Activated naive CD4-positive, alpha-beta T cell (primary cell): ENCODE measurements at places on chromosomes 2 and 18.

GRCh38 chr18:29436459-29436858, 1259.5 kb upstream of the CDH2 start:
- DNase-seq: no peak

DNA sequence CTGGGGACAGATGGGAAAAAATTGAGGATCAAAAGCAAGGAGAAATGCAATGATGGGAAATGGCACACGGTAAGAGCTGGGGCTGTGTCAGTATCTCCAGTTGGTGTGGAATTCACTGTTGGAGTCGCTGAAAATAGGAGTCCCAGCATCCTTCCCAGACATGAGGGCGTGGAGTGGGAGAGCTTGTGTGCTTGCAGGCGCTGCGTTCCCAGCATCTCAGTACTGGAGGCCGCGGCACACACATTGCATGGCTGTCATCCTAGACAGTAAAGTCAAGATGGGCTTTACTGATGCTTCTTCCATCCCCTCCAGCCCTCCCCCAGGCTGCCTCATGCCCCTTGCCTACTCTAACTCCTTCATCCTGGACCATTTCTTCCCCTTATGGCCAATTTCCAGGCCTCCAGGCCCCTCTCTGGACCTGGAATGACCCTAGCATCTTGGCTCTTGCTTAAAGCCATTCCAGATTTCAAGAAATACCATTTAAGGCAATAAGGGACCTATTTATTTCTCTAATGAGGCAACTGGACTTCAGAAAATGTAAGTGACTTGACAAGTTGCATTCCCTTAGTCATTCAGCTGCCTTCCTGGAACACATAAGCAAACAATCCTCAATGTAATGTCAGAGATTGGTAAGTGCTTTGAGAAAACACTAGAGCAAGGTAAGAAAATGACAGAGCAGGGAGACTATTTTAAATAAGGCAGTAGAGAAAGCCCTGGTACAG, 70.5 kb upstream of the TTC39C start:
- DNase-seq: no peak

GRCh38 chr2:207283356-207283755, 117.6 kb upstream of the KLF7 start:
- DNase-seq: no peak

DNA sequence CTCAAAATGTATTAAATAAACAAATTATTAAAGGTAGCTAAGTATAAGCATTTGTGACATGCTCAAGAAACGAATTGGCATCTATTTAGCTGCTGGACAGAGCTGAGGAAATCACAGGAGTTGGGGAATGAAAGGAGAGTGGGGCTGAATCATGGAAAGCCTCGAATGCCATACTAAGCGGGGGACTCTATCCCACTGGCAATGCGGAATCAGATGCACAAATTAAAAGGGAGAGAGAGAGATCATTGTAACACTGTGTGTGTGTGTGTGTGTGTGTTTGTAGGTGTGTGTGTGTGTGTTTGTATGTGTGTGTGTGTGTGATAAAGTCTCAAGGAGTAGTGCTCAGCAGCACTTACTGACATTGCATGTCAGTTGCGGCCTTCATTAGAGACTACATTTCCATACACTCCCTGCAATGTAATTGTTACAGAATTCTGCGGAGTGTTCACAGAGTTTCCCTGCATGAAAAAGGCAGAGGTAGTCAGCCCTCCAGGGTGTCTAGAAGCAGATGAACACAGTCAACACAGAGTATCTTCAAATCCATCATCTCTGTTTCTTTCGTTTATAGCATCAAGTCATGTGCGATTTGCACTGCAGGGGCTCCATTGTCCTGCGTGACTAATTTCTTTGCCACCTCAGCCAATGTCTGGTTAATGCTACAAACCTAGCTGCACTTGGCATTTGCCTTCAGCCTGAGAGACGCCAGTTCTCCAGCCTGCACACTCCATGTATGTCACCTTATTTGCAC, 111.7 kb upstream of the CYRIA start:
- no peak for DNase-seq

- no peak for DNase-seq
These were observed 131.8 kb downstream of the CSRNP3 start for GRCh38 chr2:165601065-165601830.

DNA sequence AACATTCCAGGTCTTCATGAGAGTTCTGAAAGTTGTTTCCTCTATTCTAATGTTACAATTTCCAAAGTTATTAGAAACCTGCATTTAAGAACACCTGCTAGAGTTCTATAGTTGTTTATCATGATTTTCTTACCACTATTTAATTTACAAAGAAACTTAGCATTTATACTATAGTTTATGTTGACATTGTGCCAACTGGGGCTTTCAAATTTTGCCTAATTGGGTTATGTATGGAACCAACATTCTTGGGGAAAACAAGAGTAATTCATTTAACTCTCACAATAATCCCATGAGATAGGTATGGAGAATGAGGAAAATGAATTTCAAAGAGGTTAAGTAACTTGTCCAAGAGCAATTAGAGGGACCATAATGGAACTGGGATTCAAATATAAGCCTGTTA, 28.8 kb upstream of the ADCYAP1 start:
- DNase-seq: no peak

GRCh38 chr2:40690036-40690435, 238.1 kb upstream of the SLC8A1 start:
- DNase-seq: no peak

DNA sequence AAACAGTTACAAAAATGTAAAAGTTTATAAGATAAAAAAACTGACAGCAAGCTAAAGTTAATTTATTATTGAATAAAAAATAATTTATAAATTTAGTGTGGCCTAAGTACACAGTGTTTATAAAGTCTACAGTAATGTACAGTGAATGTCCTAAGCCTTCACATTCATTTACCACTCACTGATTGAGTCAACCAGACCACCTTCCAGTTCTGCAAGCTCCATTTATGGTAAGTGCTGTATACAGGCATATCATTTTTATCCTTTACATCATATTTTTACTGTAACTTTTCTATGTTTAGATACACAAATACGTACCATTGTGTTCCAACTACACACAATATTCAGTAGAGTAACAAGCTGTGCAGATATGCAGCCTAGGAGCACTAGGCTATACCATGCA, 184.2 kb upstream of the LRATD1 start:
- no peak for DNase-seq

GRCh38 chr2:27353762-27354596, 2.6 kb downstream of the GTF3C2 start:
- DNase-seq: no peak

GRCh38 chr18:8785855-8786482, 80.6 kb downstream of the MTCL1 start:
- no peak for DNase-seq

- no peak for DNase-seq
These were observed 55.0 kb downstream of the CHST9 start for GRCh38 chr18:27130065-27130630.

GRCh38 chr18:46343931-46344372, 239.8 kb downstream of the HAUS1 start:
- peak; percentile 31 for DNase-seq

DNA sequence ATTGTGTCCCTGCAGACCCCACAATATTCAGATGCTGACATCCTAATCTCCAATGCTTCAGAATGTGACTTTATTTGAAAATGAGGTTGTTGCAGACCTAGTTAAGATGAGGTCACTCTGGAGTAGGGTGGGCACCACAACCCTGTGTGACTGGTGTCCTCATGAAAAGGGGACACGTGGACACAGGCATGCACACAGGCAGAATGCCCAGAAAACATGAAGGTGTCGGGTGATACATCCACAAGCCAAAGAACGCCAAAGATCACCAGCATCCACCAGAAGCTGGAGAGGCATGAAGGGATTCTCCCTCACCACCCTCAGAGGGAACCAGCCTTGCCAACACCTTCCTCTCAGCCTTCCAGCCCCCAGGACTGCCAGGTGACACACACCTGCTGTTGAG, 69.3 kb downstream of the AFF3 start:
- DNase-seq: no peak

DNA sequence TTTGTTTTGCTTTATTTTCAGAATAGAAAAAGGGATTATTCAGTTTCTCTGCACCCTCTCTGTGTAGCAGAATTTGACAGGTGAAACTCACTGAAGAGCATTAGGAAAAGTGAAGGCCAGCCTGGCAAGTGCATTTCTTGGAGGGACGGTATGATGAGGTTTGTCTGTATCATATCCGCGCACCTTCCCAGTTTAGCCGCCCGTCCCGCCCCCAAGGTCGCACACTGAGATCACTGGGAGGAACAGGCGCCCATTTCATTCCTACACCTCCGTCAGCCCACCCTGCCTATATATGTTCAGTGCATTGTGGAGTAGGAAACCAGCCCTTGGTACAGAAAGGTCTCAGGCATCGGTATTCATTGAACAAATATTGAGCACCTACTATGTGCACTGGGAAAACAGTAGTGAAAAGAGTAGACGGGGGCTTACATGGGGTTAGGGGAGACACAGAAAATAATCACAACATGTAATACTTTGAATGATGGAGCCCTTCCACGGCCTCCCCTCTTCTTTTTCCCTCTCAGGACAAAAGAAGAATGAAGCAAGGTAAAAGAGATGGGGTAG, 678 bp upstream of the FECH start:
- no peak for DNase-seq

DNA sequence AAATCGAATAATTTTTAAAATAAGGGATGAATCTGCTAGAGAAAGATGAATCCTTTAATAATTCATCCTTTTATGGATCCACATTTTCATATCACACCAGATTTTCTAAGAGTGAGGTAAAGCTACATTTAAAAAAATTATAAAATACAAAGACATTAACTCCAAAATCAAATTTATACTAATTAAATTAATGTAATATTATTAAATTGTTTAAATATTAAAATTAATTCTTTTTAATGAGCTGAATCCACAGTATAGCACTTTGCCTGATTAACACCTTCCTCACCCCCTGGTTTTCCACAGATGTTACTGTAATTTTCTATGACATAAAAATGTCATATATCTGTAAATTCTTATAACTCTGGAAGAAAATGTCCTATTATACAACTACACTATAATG, 26.2 kb downstream of the ZRANB3 start:
- DNase-seq: no peak

GRCh38 chr2:158688721-158689120, 106.4 kb upstream of the DAPL1 start:
- DNase-seq: no peak

DNA sequence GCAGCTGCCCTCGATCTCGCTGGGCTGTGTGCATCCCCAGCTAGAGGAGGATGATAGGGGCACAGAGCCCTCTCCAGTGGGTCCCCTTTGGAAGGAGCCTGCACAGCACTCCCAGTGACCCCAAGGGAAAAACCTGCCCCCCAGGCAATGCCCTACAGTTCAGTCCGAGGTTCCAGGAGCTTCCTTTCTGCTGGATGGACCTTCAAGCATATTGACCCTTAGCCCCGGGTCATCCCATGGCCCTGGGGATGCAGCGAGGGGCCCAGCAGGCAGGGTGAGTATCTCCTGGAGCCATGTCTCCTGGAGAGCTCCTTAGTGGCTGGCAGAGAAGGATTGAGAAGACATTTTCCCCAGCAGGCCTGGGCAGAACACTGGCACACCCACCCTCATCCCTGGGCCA, 45.4 kb upstream of the CTDP1 start:
- no peak for DNase-seq

DNA sequence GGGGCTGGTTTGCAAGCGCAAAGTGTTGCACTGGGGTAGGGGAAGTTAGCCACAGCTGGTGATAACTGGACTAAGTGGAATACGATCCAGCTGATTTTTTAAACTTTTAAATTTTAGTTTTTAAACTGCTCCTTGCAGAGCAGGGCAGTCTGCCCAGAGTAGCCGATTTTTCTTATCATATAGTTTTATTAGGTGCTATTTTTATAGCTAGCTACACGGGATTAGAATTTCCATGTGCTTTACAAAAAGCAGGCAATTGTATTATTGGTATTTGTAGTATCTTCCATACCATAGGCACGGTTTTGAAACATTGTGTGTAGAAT, 9.6 kb downstream of the CPLX4 start:
- no peak for DNase-seq

- no peak for DNase-seq
These were observed 66.4 kb downstream of the DCDC2C start for GRCh38 chr2:3769766-3770165.
